ENCODE measurements at places on chromosomes 2 and 18.

- DNase-seq = no peak
These were observed 21.2 kb downstream of the ODC1 start for GRCh38 chr2:10426726-10427617.

DNA sequence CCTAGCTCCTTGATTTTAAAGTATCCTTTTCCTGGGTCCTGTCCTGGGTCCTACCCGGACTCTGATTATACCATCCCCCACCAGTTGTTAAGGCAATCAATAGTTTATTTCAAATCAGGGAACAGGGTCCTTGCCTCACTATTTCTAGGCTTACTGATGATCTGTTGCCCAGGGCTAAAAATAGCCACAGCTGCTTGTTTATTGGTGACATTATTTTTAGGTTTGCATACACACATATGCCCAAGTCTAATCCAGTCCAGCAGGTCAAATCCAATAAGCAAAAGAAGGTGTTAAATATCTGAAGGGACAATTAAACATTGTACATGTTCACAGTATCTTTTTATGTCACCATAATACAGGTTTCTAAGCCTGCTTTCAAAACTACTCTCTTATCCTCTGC is 66.0 kb downstream of the RAB10 start:
- DNase-seq = no peak

GRCh38 chr2:181886192-181886591 is 5.3 kb upstream of the ITPRID2 start:
- no peak for DNase-seq

DNA sequence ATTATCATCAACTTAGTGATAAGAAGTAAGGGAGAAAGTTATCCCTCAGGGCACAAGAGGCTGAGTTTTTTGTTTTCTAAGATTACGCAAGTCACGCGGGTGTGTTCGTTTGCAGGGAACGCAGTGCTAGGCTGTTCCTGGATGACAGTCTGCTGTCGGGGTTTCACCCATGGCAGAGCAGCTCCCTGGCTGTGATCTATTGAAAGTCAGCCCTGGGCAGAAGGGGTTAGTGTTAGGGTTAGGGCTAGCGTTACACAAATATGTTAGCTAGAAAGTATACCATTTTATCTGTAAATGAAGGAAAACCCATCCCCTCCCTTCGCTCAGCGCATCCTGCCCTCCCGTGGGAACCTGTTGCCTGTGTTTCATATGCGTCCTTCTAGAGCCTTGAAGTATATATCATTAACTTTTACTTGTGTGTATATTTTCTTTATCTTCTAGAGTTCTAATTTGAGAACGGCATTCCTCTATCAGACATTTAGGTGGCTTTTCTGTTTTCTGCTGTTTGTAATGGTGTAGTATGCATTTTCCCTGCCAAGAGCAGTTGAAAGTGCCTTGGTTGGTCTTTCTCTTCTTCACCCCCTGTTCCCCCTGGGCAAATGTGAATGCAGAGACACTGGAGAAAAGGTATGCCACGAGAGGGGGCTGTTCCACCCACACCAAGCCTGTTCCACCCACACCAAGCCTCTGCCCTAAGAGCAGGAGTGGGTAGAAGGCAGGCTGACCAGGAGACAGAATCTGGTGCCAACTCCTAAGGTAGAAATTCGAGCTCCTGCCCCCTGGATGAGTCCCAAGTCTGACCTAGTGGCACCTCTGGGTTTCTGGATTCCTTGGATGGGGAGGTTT is 47.0 kb downstream of the ARMC9 start:
- DNase-seq = no peak

DNA sequence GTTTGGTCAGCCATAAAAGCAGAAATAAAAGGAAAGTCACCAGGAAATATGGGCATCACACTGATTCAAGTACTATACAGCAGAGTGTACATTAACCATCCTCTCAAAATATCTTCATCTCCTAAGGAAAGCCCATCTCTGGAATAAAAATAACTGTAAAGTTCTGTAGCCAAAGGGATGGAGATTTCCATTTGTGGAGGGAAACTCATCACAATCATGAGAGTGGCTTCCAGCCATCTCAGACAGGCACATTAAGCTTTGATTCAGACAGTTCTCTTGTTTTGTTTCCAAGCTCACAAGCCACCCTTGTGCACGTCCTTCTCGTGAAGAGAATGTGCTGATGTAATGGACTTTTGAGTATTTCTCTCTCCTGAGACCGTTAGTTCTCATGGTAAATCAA is 695.5 kb downstream of the LRRTM4 start:
- DNase-seq = no peak

- no peak for DNase-seq
These were observed 112.8 kb upstream of the EML6 start for GRCh38 chr2:54610700-54611099.

GRCh38 chr2:223944166-223944702 is 901 bp downstream of the WDFY1 start:
- peak; percentile 69 for DNase-seq

- DNase-seq = no peak
These were observed 165.6 kb upstream of the VRK2 start for GRCh38 chr2:57880967-57881366.

DNA sequence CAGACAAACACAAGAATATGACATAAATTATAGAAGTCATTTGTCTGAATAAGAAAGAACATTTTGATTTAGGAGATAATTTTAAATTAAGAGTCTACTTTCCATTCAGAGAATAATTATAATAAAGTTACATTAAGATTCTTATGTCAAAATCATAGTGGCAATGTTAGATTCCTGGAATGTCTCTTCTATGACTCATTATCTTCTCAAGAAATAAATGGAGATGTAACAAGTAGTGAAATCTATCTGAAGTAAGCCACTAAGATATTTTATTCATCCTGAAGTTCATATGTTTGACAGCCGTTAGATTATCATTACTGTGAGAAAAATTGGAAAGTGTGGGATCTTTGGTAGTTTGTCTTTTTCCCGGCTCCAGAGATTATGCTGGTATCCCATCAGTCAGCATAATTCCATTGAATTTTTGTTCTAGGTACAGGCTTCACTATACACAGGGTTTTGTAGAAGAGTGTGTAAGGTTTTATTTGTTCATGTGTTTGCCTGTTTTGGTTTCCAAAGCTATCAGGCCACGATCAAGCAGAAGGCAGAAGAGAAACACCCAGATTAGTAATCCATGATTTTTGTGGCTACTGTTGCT is 1246.6 kb upstream of the LRRTM1 start:
- no peak for DNase-seq

DNA sequence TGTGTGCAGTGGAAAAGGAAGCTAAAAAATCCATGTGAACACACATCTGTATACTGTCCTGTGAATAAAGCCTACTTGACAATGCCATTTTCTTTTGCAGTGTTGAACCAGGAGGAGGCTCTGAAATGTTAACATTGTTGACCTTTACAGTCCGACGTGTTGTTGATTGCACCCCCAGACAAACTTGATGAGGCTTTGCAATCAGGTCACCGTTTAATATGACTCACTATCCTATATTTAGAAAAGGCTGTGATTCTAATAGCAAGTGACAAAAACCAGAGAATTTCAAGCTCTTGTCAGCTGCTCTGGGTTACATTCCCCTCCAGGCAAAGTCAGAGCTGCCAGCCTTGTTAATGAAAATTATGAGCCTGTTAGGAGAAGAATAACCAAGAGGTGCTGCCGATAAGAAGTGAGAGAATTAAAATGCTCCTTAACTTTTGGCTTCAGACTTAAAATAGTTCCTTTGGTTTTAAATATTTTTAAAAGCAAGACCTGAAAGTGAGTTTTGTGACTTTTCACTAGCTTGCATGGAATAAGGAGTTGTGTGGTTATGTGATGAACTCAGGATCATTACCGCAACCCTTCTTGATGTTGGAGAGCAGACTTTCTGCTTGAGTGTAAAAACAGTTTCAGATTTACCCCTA is 162.1 kb downstream of the QPCT start:
- no peak for DNase-seq

DNA sequence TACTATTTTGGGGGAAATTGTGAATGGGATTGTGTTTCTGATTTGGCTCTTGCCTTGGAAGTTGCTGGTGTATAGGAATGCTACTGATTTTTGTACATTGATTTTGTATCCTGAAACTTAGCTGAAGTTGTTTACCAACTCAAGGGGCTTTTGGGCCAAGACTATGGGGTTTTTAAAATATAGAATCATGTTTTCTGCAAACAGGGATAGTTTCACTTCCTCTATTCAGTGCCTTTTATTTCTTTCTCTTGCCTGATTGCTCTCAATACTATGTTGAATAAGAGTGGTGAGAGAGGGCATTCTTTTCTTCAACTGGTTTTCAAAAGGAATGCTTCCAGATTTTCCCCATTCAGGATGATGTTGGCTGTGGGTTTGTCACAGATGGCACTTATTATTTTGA is 1383.8 kb upstream of the ACVR2A start:
- DNase-seq = no peak

GRCh38 chr2:187654535-187654934 is 100.3 kb upstream of the TFPI start:
- no peak for DNase-seq

DNA sequence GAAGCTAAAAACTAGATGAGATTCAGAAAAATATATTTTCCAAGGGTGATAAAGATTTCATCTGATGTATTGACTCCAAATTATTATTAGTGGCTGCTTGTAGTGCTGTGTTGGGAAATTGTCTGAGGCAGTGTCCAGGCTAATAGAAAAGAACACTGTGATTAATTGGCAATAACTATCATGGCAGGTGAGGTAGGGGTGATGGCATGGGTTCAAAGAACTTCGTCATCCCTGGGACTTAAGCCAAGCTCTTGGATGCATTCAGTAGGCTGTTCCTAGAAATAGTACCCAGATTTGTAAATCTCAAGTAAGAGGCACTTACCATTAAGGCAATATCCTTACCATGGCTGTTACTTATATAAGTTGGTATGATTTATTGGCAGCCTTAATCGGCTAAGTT is 13.2 kb upstream of the RAPGEF4 start:
- DNase-seq = no peak

- DNase-seq = no peak
These were observed 22.9 kb upstream of the SPP2 start for GRCh38 chr2:234027641-234028040.

DNA sequence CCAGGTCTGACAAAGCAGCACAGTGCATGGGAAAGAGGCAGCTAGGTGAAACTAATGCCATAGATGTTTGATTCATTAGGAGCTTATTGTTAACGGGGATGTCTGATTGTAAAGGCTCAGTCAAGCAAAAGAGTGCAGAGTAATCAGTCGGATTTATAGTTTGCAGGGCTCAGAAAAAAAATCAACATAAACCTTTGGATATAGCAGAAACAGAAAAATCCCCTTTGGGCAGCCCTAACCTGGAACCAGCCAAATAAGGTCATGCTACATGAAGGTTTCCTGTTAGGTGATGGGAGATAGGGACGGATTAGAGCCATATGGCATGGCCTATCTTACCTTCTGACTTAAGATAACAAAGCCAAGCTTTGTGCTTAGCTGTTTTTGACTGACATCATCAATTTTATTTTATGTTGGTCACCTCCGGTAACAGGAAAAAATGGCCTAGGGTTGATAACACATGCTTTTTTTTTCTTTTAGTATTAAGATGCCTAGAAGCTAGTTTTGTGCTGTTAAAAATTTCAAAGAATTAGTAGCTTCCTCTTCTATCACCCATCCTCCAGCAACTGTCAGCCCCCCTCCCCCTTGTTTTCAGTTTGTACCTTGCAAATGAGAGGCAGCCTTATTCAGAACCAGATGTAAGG is 60.7 kb upstream of the ZEB2 start:
- no peak for DNase-seq

GRCh38 chr2:17199741-17200140 is 318.5 kb downstream of the RAD51AP2 start:
- DNase-seq = no peak

DNA sequence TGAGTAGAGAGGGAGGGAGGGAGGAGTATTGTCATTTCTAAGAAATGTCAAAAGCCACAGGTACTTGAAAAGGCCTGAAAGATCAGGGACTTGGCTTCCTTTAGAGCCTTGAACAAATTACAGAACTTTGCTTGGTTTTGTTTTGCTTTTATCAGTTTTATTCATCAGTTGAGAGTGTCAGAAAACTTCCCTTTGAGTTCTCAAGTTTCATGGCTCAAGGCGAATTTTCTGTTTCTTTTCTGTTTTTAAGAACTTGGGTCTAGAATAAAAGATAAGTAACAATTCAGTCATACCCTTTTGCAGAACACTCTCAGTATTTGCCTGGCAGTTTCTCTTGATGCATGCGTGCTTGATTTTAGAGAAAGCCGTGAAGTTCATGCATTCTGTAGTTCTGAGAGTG is 531.9 kb downstream of the PARD3B start:
- DNase-seq = no peak

GRCh38 chr2:166444306-166444705 is 49.7 kb downstream of the SCN7A start:
- no peak for DNase-seq

- no peak for DNase-seq
These were observed 105.5 kb downstream of the GCA start for GRCh38 chr2:162449471-162449870.

- no peak for DNase-seq
These were observed 177.1 kb downstream of the PTGR3 start for GRCh38 chr18:75031717-75032317.

- DNase-seq = no peak
These were observed 37.5 kb downstream of the ST8SIA5 start for GRCh38 chr18:46719388-46719787.

DNA sequence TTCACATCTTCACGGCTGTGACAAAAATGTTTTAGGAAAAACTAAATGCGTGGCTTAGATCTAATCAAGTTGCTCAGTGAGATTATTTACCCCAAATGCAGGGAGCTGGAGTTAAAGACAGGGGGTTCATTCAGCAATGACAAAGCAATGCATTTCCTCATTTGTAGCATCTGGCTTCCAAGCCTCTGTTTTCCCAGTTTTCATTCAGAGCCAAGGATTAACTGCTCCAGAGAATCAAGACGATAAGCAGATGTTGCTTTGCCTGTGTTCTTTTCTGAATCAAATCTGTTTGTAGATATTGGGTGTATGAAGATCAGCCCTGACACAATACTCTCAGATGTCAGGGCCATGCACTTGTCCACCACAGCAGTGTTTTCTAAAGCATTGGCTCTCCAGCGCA is 147.4 kb upstream of the SIX2 start:
- DNase-seq = no peak

GRCh38 chr2:190446750-190447516 is 38.8 kb downstream of the MFSD6 start:
- no peak for DNase-seq

DNA sequence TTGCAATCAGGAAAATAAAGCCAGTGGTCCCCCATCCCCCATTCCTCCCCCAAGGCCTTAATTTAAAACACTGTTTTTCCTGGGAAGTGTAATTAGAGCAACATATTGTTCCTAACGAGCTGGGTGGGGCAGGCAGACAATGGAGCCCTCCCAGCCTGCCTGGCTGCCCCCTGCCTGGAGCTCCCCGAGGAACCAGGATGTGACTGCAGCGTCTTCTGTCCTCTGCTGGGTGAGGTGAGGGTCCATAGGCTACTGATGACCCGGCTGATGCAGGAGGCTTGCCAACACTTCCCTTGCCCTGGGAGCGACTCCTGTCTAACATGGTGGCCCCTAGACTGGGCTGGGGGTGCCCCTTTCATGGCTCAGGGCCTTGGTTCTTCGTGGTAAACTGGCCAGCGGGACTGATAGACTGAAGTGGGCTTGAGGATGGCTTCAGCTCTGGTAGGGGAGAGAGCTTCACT is 152.4 kb downstream of the DYSF start:
- DNase-seq = peak; percentile 29

- DNase-seq = no peak
These were observed 35.6 kb downstream of the CYB5A start for GRCh38 chr18:74256190-74256589.

- DNase-seq = no peak
These were observed 157.5 kb upstream of the ID2 start for GRCh38 chr2:8524388-8524787.

- DNase-seq = no peak
These were observed 15.6 kb downstream of the SLC39A10 start for GRCh38 chr2:195672674-195673073.

Measured in activated CD8-positive, alpha-beta memory T cell treated with anti-CD3 and anti-CD28 coated beads, Interleukin-2, amount 50 U/mL, for 48 hours (primary cell).